ENCODE measurements at places on chromosomes 4 and X.
A peak's percentile ranks its signal among the peaks of the same experiment; 100 is the strongest.

GRCh38 chr4:180805101-180805500 lies 1438.1 kb upstream of the TENM3 start:
- no peaks in the 10 kb centered on the region for H3K27me3 ChIP-seq
- no peak overlapping the region for H3K4me3 ChIP-seq
- no peaks in the 10 kb centered on the region for H3K4me1 ChIP-seq
- no peaks in the 10 kb centered on the region for H3K36me3 ChIP-seq
- H3K27ac ChIP-seq = no peak overlapping the region

DNA sequence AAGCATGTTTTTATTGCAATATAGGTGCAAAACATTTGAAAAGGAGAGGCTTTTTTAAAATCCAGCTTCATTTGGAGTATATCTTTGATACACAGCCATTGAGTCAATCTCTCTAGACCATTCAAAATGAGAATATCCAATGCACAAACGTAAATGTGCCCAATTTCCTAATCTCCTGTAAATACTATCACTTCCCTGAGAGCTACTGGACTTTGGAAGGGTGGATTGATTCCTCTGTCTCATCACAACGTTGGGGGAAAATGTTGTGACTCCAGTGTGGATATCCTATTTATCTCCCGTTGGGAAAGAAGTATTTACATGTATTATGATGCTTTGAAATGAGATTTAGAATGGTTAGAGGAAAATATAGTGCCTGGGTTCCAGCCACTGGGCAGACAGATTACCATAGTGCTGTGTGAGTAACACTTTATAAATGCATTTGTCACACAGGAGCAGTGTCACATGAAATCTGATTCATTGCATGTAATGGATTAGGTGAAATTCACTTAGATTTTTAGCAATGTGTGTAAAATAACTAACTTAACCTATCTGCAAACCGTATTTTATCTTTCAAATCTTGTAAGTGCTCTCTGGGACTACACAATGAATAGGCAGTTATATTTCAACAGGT lies 64.4 kb upstream of the VCX3A start:
- no peaks in the 10 kb centered on the region for H3K4me1 ChIP-seq
- H3K4me3 ChIP-seq = no peak overlapping the region
- H3K27ac ChIP-seq = no peak overlapping the region
- no peak for DNase-seq
- H3K27me3 ChIP-seq = no peaks in the 10 kb centered on the region

DNA sequence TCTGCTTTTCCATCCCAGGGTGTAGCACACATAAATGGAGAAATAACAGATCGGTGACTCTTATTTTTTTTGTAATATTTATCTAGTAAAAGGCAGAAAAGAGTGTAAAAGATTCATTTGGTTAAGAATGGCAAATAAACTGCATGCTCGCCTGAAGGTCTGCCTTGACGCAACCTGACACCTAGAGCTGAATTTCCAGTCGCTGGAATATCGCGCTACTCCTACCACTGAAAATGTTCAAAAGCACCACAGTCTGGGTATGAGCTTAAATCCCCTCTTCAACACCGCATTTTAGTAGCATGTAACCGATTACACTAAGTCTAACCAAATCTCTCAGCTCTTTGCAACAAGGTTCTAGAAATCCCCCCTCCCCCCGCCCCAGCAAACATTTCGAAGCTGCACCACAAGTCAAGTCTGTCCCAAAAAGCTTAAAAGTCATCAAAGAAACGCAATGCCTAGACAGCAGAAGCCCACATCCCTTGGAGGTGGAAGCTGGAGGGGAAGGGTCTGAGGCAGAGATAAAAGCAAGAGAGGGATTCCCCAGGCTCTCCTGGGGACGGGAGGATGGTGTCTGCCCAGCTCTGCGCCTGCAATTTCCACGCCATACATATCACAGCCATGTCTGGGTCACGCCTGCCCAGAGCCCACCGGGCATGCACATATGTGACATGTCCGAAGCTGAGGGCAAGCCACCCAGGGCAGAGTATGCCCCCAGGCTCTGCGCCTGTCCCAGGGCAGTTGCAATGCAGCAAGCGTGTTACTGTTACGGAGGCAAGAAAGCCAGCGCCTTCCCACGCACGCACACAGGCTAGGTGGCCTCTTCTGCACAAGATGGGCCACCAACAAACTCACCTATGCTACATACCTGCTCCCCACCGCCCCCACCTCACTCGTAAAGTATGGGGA lies 1.4 kb downstream of the FGF13 start:
- no peaks in the 10 kb centered on the region for H3K36me3 ChIP-seq
- H3K27ac ChIP-seq = no peak overlapping the region
- DNase-seq = peak; percentile 19
- no peaks in the 10 kb centered on the region for H3K27me3 ChIP-seq
- peak overlapping the region; percentile 65 for H3K4me3 ChIP-seq

- H3K27ac ChIP-seq = no peak overlapping the region
- no peaks in the 10 kb centered on the region for H3K4me1 ChIP-seq
- no peak overlapping the region for H3K4me3 ChIP-seq
Observed at GRCh38 chr4:178288462-178288861, 846.2 kb upstream of the AGA start.

GRCh38 chr4:133694416-133694815 lies 507.2 kb downstream of the PABPC4L start:
- H3K4me1 ChIP-seq = no peaks in the 10 kb centered on the region
- no peak for DNase-seq
- no peak overlapping the region for H3K27ac ChIP-seq
- no peak overlapping the region for H3K4me3 ChIP-seq
- no peaks in the 10 kb centered on the region for H3K27me3 ChIP-seq

DNA sequence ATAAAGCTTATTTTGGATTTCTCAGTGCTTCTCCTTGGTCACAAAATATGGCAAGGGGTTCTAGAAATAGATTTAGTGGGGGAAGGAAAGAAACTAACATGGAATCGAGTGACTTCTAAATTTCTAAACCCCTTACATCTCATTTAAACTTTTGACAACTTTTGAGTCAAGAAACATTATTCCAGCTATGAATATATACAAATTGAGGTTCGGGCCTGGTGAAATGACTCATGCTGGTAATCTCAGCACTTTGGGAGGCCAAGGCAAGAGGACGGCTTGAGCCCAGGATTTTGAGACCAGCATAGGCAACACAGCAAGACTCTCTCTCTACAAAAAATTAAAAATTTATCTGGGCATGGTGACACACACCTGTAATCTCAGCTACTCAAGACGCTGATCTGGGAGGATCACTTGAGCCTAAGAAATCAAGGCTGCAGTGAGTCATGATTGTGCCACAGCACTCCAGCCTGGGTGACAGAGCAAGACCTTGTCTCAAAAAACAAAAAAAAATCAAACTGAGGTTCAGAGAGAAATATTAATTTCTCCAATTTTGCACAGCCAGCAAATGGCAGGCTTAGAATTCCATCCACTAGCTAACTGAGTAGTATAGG lies 99.8 kb downstream of the ANXA3 start:
- H3K27me3 ChIP-seq = no peaks in the 10 kb centered on the region
- H3K27ac ChIP-seq = peak overlapping the region; percentile 24
- no peak overlapping the region for H3K4me3 ChIP-seq
- H3K36me3 ChIP-seq = no peaks in the 10 kb centered on the region

DNA sequence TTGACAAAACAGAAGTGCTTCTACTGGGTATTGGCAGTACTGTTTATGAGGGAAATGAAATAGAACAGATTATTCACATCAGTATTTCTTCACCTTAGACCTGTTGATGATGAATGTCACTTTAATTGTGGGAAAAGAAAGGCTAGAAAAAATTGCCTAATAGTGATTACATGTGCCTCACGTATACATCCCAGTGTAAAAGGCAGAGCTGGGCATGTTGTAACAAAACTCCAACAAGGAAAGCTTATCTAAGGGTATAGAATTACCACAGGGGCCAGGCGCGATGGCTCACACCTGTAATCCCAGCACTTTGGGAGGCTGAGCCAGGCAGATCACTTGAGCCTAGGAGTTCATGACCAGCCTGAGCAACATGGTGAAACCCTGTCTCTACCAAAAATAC lies 4.2 kb downstream of the PGM2 start:
- peaks cover 15% of the 10 kb centered on the region for H3K4me1 ChIP-seq
- no peak overlapping the region for H3K4me3 ChIP-seq
- no peak for DNase-seq
- no peaks in the 10 kb centered on the region for H3K27me3 ChIP-seq

DNA sequence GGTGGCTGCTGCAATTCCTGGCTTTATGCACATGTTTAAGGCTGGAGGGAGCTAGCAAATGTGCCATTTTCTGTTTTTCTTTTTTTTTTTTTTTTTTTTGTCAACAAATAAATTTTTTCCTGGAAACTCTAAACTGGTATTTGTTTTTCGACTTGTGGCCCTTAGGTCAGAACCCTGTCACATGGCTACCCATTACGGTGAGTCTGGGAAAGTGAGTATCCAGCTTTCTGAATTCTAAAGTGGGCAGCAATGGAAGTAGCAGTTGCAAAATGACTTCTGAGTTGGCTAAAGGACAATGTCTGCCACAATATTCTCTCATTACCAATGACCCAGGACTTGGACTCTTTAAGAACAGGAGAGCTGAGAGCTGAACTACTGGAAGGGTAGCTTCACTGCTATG lies 225.1 kb upstream of the CENPE start:
- DNase-seq = no peak
- H3K27me3 ChIP-seq = no peaks in the 10 kb centered on the region
- H3K36me3 ChIP-seq = no peaks in the 10 kb centered on the region
- H3K27ac ChIP-seq = no peak overlapping the region
- H3K4me1 ChIP-seq = peaks cover 6% of the 10 kb centered on the region

DNA sequence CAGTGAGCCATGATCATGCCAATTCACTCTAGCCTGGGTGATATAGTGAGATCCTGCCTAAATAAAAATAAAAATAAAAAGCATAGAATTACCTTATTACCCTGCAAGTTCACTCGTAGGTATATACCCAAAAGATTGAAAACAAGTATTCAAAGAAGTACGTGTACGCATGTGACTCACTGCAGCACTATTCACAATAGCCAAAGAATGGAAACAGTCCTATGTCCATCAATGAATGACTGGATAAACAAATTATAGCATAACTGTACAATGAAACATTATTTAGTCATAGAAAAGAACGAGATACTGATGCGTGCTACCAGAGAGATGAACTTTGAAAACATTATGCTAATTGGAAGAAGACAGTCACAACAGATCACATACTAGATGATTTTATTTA lies 204.6 kb upstream of the DIAPH2 start:
- H3K27me3 ChIP-seq = no peaks in the 10 kb centered on the region
- H3K4me1 ChIP-seq = no peaks in the 10 kb centered on the region
- no peaks in the 10 kb centered on the region for H3K36me3 ChIP-seq

GRCh38 chr4:766559-767283 lies 59.2 kb downstream of the CPLX1 start:
- H3K27me3 ChIP-seq = no peaks in the 10 kb centered on the region
- no peak overlapping the region for H3K4me3 ChIP-seq
- peaks cover 100% of the 10 kb centered on the region for H3K36me3 ChIP-seq
- H3K27ac ChIP-seq = no peak overlapping the region
- H3K4me1 ChIP-seq = peaks cover 21% of the 10 kb centered on the region
- DNase-seq = peak; percentile 78

GRCh38 chr4:74013264-74013663 lies 14.8 kb upstream of the CXCL5 start:
- H3K4me3 ChIP-seq = no peak overlapping the region
- no peaks in the 10 kb centered on the region for H3K36me3 ChIP-seq
- H3K4me1 ChIP-seq = peaks cover 7% of the 10 kb centered on the region
- no peaks in the 10 kb centered on the region for H3K27me3 ChIP-seq

GRCh38 chrX:106902684-106903083 lies 457 bp downstream of the RIPPLY1 start:
- H3K4me1 ChIP-seq = no peaks in the 10 kb centered on the region
- H3K27me3 ChIP-seq = no peaks in the 10 kb centered on the region
- no peak overlapping the region for H3K27ac ChIP-seq

DNA sequence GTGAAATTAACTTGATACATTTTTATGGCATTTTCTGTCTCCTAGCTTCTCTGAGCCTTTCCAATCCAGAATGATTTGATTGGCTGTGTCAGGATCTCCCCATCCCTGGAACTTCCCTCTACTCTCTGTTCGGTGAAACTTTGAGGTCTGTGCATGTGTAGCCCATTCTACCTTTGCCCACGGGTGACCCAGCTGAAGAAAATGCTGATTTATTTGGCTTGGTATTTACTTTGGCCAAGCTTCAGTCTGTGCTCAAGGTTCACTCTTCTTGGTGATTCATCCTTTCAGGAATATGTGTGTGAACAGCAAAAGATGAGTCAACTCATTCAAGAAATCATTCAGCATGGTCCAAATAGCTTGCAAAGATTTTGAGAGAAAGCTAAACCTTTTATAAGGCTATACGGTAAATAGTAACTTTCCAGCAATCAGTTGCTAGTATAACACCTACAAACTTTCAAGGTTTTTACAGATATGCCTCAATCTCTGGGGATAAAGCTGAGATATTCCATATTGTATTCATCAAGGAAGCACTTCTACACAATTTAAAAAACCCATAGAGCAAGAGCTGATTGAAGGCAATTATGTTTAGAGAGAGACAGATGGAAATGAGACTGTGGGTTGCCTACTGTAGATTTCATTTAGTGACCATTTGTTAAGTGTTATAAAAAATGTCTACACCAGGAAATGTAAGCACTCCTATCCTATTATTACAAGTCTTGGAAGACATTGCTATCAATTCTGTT lies 233.9 kb upstream of the CXXC4 start:
- H3K27me3 ChIP-seq = no peaks in the 10 kb centered on the region
- no peak overlapping the region for H3K4me3 ChIP-seq

DNA sequence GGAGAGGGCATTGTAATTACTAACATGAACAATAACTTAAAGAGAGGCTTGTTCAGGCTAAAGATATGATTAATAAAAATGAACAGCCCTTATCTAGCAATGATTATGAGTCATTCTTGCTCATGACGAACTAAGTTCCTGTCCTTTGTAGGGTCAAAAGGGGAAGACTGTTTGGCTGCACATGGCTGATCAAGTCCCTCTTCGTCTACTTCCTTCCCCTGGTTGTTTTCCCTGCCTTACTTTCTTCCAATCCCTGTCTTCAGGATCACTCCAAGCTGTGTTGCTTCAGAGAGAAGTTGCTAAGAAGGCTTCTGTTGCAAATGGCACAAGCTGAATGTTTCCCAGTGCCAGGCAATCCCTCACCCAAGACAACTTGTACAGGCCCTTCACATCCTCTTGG lies 115.0 kb upstream of the HS3ST1 start:
- peaks cover 23% of the 10 kb centered on the region for H3K4me1 ChIP-seq
- H3K27me3 ChIP-seq = no peaks in the 10 kb centered on the region
- H3K4me3 ChIP-seq = no peak overlapping the region
- peak overlapping the region; percentile 18 for H3K27ac ChIP-seq

- no peak overlapping the region for H3K4me3 ChIP-seq
- H3K4me1 ChIP-seq = no peaks in the 10 kb centered on the region
Observed at GRCh38 chr4:77650787-77651186, 45.2 kb downstream of the CXCL13 start.

DNA sequence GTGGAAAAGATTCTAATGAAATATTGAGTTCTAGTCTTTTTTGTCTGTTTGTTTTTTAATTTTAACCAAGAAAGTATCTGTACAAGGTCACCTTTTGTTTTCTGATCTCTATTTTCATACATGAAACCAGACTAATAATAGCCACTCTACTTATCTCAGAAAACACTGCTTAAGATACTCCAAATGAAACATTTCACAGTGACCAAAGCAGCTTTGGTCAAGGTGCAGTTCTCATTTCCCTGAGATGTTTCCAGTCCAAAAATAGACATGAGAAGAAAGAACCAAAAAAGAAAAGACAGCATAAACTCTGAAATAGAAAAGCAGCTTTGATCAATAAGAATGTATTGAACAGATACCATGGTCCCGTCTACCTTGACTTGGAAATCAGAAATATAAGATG lies 782.8 kb downstream of the RAB28 start:
- H3K4me3 ChIP-seq = no peak overlapping the region
- no peak overlapping the region for H3K27ac ChIP-seq
- H3K4me1 ChIP-seq = no peaks in the 10 kb centered on the region
- H3K27me3 ChIP-seq = no peaks in the 10 kb centered on the region
- no peaks in the 10 kb centered on the region for H3K36me3 ChIP-seq
